ENCODE measurements at places on chromosomes 7 and 10. TPM values are rescaled to one million over a fixed set of nuclear protein-coding genes. Genes with fewer than 3 reads are reported as not detected.
A peak's percentile ranks its signal among the peaks of the same experiment; 100 is the strongest.

GRCh38 chr7:133571076-133571475, 318.2 kb downstream of the EXOC4 start:
- no peak for DNase-seq

GRCh38 chr7:10022957-10023356, 950.7 kb upstream of the PHF14 start:
- no peak for DNase-seq

Gene RNLS
- total RNA-seq: 0.22 TPM

DNA sequence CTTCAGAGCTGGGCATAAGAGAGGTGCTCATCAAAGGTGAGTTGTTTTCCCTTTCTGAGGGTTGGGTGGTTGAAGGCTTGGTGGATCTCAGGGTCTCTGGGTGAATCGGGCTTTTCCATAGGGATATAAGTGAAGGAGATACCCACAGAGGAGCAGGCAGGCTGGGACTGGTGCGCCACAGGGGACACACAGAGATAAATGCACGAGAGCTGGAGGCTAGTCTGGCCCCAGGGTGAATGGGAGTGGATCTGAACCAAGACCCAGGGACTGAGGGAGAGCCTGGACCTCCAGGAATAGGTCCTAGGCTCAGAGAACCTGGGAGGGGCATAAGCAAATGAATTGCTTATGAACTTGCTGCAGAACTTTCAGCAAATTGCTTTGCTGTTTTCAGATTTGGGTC, 61.5 kb downstream of the LRRC18 start:
- DNase-seq: no peak

Gene DENND10
- total RNA-seq: 10.4 TPM

Gene ARHGEF5
- total RNA-seq: 0.29 TPM

DNA sequence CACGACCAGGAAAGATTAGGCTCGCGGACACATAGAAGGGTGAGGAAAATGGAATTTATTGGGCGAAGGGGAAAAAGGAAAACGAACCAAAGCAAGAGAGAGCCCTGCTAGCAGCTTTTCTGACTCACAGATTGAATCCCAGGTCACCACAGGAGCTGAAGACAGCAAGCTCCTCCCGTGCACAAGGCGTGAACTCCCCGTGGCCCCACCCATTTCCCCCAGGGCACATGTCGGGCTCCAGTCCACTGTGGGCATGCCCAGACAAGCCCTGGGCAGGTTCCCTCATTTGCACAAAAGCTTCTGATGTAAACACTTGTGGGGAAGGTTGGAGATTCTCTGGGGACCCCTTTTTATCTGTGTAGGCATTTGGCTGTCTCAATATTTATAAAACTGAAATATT, 582.4 kb downstream of the SUGCT start:
- no peak for DNase-seq

Gene NUTM2B
- 2.3 TPM for total RNA-seq

DNA sequence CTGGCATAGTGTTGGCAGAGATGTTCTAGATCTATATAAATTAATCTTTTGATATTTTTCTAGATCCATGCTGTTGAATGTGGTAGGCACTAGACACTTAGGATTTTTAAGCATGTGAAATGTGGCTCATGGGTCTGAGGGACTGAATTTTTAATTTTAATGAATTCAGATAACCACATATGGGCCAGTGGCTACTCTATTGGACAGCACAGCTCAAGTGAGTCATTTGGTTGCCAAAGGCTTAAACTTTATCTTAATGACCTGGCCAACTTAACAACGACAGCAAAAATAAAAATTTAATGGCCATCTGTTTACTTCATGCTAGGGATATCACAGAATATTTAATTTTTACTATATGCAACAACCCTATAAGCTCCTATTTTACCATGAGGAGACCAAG, 61.4 kb downstream of the CDK14 start:
- no peak for DNase-seq

Gene GLI3
- 0.18 TPM for total RNA-seq

Gene SLC29A4
- 1.2 TPM for total RNA-seq

DNA sequence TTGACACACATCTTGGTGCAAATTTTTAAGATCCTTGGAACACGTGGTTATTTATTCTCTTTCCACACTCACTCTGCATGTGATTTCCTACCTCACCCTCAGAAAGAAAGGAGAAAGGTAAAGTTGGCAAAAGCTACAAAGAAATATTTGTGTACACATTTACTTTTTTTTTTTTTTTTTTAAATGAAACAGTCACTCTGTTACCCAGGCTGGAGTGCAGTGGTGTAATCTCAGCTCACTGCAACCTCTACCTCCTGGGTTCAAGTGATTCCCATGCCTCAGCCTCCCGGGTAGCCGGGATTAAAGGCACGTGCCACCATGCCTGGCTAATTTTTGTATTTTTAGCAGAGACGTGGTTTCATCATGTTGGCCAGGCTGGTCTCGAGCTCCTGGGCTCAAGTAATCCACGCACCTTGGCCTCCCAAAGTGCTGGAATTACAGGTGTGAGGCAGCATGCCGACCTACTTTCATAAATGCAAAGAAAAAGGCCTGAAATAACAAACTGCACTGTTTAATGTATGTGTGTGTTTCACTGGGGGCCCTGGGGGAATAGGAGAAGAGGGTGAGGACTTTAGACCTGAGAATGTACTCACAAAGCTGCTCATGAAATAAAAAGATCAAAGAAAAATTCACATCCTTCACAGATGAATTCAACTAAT, 71.6 kb upstream of the GRID1 start:
- no peak for DNase-seq

Gene IQCE
- total RNA-seq: 8.7 TPM

Gene KLHL7
- 28.4 TPM for total RNA-seq

GRCh38 chr10:11765141-11765540, 23.0 kb downstream of the ECHDC3 start:
- no peak for DNase-seq

Gene KLF14
- not detected for total RNA-seq

DNA sequence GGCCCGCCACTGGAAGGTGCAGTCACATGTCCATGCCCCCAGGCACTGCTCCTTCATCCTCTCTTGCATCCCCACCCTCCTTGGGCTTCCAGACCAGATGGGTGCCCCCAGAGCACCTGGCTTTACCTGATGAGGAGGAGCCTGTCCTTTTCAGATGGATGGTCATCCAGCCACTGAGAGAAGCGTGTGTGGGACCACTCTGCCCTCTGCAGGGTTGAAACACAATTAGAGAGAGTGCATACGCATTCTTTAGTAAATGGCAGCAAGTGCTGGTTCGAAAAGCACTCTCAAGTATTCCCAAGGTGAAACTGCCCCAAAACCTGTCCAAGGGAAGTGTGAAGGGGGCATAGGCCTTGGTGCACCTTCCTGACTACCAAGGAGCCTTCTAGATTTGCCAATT, 41.6 kb downstream of the HBP1 start:
- no peak for DNase-seq

GRCh38 chr10:75291805-75292204, 56.0 kb upstream of the COMTD1 start:
- no peak for DNase-seq

GRCh38 chr10:28429045-28429444, 103.9 kb upstream of the WAC start:
- no peak for DNase-seq

DNA sequence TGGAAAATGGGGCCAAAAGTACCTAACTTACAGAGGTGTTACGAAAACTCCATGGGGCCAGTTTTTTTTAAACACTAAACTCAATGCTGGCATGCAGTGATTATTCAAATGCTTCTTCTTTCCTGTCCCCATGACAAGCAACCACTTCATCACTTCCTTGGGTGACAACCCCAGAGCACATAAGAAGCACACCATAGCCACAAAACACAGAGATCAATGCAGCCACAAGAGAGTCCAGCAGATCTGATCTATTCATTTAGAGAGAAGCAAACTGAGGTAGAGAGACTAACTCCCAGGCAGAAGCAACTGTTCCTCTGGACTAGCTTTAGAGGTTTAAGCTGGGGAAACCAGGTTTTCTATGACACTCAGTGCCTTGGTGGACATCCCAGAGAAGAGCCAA, 180.0 kb downstream of the GRID1 start:
- no peak for DNase-seq

Gene HOXA11
- not detected for total RNA-seq

DNA sequence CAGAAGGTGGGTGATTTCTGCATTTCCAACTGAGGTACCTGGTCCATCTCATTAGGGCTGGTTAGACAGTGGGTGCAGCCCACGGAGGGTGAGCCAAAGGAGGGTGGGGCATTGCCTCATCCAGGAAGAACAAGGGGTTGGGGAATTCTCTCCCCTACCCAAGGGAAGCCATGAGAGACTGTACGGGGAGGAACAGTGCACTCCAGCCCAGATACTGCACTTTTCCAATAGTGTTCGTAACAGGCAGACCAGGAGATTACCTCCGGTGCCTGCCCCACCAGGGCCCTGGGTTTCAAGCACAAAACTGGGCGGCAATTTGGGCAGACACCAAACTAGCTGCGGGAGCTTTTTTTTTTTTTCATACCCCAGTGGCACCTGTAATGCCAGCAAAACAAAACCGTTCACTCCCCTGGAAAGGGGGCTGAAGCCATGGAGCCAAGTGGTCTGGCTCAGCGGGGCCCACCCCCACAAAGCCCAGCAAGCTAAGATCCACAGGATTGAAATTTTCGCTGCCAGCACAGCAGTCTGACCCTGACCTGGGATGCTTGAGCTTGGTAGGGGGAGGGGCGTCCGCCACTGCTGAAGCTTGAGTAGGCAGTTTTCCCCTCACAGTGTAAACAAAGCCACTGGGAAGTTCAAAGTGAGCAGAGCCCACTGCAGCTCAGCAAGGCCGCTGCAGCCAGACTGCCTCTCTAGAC, 31.2 kb downstream of the ARMC10 start:
- no peak for DNase-seq

DNA sequence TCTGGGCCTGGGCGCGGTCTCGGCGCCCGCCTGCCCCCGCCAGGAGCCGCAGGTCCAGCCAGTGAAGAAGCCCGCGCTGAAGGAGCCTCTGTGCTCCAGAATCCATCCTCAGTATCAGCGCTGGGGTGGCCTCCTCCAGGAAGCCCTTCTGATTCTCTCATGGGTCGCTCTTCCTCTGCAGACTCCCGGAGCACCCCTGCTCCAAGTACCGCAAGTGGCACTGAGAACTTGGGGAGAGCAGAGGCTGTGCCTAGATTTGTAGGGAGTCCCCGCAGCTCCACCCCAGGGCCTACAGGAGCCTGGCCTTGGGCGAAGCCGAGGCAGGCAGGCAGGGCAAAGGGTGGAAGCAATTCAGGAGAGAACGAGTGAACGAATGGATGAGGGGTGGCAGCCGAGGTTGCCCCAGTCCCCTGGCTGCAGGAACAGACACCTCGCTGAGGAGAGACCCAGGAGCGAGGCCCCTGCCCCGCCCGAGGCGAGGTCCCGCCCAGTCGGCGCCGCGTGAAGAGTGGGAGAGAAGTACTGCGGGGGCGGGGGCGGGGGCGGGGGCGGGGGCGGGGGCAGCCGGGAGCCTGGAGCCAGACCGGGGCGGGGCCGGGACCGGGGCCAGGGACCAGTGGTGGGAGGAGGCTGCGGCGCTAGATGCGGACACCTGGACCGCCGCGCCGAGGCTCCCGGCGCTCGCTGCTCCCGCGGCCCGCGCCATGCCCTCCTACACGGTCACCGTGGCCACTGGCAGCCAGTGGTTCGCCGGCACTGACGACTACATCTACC, at the start of gene ALOX5:
Gene ALOX5, plus strand, starts transcription at position 641 of the 774 bp plus-strand sequence. Its CDS starts 64 bp downstream, at position 705.
- DNase-seq: peak; percentile 97

GRCh38 chr10:108789919-108790318, 1133.4 kb downstream of the XPNPEP1 start:
- no peak for DNase-seq

GRCh38 chr10:75999515-76000209, 568.2 kb downstream of the LRMDA start:
- no peak for DNase-seq

GRCh38 chr7:17948526-17949238, 8.4 kb upstream of the SNX13 start:
- DNase-seq: no peak
